Central memory CD8-positive, alpha-beta T cell (primary cell): ENCODE measurements at places on chromosomes 3 and 15.

- H3K27ac ChIP-seq: peak overlapping the region; percentile 94
- DNase-seq: no peak
- H3K4me3 ChIP-seq: peak overlapping the region; percentile 94
- peaks cover 18% of the 10 kb centered on the region for H3K36me3 ChIP-seq
These were observed 1.1 kb downstream of the EAF2 start for GRCh38 chr3:121836064-121836463.

- H3K4me1 ChIP-seq: no peaks in the 10 kb centered on the region
- H3K36me3 ChIP-seq: no peaks in the 10 kb centered on the region
- H3K27ac ChIP-seq: no peak overlapping the region
- H3K27me3 ChIP-seq: no peaks in the 10 kb centered on the region
- no peak for DNase-seq
These were observed 187.2 kb downstream of the CADPS start for GRCh38 chr3:62688050-62688449.

DNA sequence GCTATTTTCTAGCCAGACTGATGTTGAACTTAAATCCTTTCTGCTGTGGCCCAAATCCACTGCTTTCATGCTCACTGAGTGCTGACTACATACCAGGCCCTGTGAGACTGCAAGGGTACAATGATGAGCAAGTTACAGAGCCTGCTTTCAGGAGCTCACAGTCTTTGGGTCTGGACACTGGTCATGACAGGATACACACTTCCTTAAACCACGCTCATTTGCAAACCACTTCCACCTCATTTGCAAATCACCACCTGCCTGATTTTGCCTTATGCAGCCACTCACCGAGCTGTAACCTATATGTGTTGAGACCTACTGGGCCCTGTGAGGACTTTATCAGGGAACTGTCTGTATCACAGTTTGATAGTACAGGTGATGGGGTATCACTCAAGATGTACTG lies 50.2 kb upstream of the LRRC58 start:
- H3K4me1 ChIP-seq: no peaks in the 10 kb centered on the region
- DNase-seq: no peak
- no peak overlapping the region for H3K27ac ChIP-seq

DNA sequence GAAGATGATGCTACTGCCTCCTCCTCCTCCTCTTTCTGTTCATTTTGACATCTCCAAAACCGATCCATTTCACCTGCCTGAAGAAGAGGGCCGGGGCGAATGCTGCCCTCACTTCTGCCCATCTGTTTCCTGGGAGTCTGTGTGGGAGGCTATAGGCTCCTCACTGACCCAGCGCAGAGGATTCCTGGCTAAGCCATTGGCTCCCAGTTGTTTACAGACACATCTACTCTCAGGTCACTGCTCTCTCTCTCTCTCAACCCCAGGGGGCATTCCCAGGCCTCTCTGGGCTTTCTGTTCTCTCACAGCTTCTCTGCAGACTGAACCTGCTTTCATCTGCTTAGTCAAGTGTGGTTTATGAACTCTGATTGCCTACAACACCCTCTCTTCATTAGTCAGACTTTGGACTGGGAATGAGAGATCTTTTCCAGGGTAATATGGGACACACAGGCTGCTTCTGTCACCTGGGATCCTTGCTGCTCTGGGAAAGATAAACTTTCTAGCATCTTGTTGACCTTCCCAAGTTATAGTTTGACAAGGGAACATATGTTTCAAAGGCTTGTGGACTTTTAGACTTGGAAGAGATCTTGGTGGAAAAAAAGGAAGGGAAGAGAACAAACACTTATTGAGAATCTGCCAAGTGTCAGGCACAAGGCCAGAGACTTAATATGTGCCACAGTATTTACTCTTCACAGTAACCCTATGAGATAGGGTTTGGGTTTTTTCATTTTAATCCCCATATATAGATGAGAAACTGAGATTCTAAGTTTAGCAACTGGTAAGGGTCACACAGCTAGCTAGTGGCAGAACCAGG lies 30.2 kb upstream of the USP3 start:
- no peaks in the 10 kb centered on the region for H3K36me3 ChIP-seq
- H3K4me3 ChIP-seq: no peak overlapping the region
- DNase-seq: no peak
- H3K27ac ChIP-seq: peak overlapping the region; percentile 52
- H3K4me1 ChIP-seq: peaks cover 12% of the 10 kb centered on the region

GRCh38 chr15:84681831-84682230 lies 23.8 kb upstream of the NMB start:
- H3K4me3 ChIP-seq: no peak overlapping the region
- no peaks in the 10 kb centered on the region for H3K27me3 ChIP-seq
- peaks cover 10% of the 10 kb centered on the region for H3K4me1 ChIP-seq
- H3K36me3 ChIP-seq: peaks cover 39% of the 10 kb centered on the region
- H3K27ac ChIP-seq: no peak overlapping the region

DNA sequence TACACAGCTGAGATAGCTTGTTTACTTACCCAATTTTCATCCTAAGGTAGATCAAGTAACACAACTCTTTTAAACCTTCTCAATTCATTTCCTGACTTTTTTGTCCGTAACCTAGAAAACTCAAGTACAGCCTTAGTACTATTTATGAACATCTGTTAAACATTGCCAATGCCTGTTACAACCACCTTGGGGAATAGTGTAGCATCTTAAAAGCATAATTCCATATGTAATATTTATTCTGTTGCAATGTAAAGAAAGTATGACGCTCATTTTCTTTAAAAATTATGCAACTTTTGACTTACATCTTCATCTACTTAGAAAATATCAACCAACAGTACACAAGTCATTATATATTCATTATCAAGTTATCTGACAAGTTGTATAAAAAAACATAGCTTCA lies 54.6 kb downstream of the SUCLG2 start:
- no peak for DNase-seq
- H3K4me3 ChIP-seq: no peak overlapping the region
- H3K27ac ChIP-seq: no peak overlapping the region
- peaks cover 74% of the 10 kb centered on the region for H3K4me1 ChIP-seq
- peaks cover 7% of the 10 kb centered on the region for H3K36me3 ChIP-seq
- H3K27me3 ChIP-seq: no peaks in the 10 kb centered on the region

- H3K4me1 ChIP-seq: peaks cover 16% of the 10 kb centered on the region
- H3K27ac ChIP-seq: no peak overlapping the region
- H3K4me3 ChIP-seq: no peak overlapping the region
- peaks cover 63% of the 10 kb centered on the region for H3K27me3 ChIP-seq
These were observed 5.1 kb downstream of the PROK2 start for GRCh38 chr3:71779674-71780377.

GRCh38 chr3:9087831-9088413 lies 124.7 kb upstream of the RAD18 start:
- H3K27ac ChIP-seq: no peak overlapping the region
- no peaks in the 10 kb centered on the region for H3K27me3 ChIP-seq
- no peak overlapping the region for H3K4me3 ChIP-seq

- H3K27me3 ChIP-seq: no peaks in the 10 kb centered on the region
- no peaks in the 10 kb centered on the region for H3K36me3 ChIP-seq
- H3K4me3 ChIP-seq: no peak overlapping the region
- no peak for DNase-seq
- H3K4me1 ChIP-seq: no peaks in the 10 kb centered on the region
These were observed 335.5 kb downstream of the ERC2 start for GRCh38 chr3:56132762-56133161.

GRCh38 chr3:177308911-177309310 lies 111.6 kb upstream of the TBL1XR1 start:
- no peak for DNase-seq
- no peaks in the 10 kb centered on the region for H3K4me1 ChIP-seq
- H3K36me3 ChIP-seq: no peaks in the 10 kb centered on the region
- H3K27me3 ChIP-seq: no peaks in the 10 kb centered on the region
- H3K27ac ChIP-seq: no peak overlapping the region

- H3K27ac ChIP-seq: no peak overlapping the region
- no peak for DNase-seq
- H3K27me3 ChIP-seq: no peaks in the 10 kb centered on the region
- H3K4me3 ChIP-seq: no peak overlapping the region
- peaks cover 3% of the 10 kb centered on the region for H3K36me3 ChIP-seq
These were observed 30.1 kb upstream of the FILIP1L start for GRCh38 chr3:100144255-100144866.

GRCh38 chr15:79881668-79882067 lies 15.1 kb downstream of the MTHFS start:
- peaks cover 51% of the 10 kb centered on the region for H3K36me3 ChIP-seq
- no peaks in the 10 kb centered on the region for H3K27me3 ChIP-seq
- H3K4me3 ChIP-seq: no peak overlapping the region
- peaks cover 20% of the 10 kb centered on the region for H3K4me1 ChIP-seq
